ENCODE measurements at places on chromosomes 2 and 18.
A peak's percentile ranks its signal among the peaks of the same experiment; 100 is the strongest.

DNA sequence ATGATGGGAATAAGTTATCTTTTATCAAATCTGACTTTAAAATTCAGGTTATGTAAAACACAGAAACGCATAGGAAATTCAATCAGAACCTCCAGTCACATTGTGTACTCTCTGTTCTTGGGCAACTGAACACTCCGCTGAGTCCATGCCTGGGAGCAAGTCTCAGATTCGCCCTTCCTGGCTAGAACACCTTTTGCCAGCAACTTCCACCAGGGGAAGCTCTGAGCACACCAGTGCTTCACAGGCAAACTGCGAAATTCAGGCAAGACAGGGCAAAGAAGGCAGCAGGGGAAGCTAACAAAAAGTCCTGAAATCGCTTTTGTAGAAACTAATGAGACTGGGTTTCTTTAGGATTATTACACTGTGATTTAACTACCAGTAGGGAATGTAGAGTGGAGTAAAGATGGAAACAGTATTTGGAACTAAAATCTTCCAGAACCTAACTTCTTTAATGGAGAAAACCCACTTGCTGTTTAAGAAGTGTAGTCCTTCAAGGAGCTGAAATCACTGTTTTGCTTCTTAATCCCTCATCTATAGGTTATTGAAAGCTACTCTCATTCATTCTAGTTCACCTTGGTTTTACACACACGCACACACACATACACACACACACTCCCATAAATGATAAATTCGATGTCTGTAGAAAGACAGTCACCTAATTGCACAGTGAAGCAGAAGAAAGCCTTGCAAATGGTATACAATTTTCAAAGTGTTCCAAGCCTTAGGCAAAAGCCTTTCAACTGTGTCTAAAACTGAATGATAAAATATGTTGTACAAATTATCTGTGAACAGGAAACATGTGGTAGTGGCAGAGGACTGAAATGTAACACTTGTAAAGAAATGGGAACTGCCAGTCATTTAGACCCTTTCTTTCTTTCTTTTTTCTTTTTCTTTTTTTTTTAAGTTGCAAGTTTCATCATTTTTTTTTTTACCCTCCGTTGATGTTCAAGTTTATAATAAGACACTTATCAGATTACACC is 214.5 kb downstream of the TMEM182 start:
- peak; percentile 9 for DNase-seq

GRCh38 chr2:239816576-239817467 is 208.3 kb downstream of the NDUFA10 start:
- no peak for DNase-seq

DNA sequence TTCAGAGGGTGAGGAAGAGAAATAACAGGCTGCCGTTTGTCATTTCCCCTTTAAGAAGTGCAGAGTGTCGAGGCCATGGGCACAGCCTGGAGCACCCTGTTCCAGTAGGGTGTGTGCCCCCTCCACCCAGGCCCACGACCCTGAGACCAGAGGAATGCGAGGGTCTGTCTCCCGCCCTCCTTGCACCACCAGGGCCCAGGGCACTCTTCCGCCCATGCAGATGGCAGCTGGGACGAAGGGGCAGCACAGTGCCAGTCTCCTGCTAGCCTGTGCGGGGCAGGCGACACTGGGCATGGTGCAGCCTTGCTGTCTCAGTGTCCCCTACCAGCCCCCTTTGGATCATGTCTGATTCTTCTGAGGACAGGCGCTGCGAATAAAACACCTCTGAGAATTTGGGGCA is 15.8 kb upstream of the PDIA6 start:
- DNase-seq = no peak

DNA sequence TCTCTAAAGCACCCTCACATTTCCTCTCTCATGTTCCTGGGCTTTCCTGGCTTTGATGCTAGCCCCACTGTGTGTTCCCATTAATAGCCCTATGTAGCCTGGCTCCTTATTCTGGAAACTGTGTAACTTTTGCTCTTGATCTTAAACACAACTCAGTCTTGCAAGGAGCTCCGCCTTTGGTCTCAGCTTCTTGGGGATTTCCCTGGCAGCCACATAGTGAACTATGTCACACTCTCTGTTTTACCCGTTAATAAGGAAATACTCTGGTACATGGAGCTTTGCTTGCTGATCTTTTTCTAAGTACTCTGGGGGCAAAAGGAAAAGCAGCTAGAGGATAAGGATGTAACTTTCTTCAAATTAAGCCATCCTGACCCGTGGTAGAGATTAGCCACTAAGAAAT is 259.3 kb downstream of the NEDD4L start:
- peak; percentile 14 for DNase-seq
